ENCODE measurements at places on chromosomes 7 and 10.

GRCh38 chr10:20958225-20958624, 61.1 kb upstream of the NEBL start:
- no peak for DNase-seq

DNA sequence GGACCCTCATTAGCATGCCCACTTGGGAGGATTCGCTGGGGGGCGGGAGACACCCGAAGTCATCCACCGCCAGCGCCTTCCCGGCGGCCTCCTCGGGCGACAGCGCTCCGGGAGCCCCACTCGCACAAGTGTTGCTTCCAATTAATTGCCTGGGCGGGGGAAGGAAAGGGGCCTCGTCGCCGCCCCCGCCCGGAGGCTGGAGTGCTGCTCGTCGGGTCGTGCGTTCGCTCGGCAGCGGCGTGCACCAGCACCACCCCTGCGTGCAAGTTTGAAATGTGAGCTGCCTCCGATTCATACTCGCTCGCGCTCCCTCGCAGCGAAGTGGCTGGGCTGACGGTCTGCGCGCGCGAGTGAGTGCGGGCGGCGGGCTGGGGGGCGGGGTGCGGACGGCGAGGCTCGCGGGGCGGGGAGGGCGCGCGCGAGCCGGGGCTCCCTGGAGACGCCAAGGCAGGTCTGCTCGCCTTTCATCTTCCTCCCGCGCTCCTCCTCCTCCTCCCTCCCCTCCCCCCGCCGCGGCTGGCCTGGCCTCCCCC, 104.6 kb upstream of the PPIF start:
- peak; percentile 87 for DNase-seq

DNA sequence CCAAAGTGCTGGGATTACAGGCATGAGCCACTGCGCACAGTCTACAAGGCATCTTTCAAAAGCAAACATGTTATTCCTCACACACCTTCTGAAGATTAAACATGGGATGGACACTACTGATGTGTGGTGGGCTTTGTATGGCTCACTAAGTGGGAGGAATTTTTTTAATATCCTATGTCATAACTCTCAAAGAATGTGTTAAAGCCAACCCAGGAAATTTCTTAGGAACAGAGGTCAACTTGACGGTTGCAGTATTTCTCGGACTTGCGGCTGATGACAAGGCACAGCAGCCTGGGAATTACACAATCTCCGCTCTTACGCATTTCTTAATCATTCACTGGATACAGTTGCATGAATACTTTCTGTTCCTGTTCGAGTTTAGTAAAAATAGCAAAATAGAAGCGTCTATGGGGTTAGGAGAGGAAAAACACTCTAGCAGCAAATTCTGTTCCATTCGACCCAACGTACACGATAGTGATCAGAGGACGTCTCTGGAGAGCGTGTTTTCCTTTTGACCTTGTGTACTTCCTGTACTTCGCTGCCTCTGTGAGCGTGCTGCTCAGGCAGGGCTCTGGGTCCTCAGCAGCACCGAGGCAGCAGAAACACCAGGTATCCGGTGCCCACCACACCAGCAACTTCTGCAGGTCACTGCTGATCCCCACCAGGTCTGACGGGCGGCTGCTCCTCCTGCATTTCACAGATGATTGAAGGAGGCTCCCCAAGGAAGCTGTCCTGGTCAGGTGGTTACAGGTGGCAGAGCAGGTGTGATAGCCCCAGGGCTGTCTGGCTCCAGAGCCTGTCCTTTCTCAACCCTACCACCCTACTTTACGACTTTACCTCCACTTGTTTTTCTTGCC, 26.4 kb upstream of the SRGN start:
- no peak for DNase-seq

DNA sequence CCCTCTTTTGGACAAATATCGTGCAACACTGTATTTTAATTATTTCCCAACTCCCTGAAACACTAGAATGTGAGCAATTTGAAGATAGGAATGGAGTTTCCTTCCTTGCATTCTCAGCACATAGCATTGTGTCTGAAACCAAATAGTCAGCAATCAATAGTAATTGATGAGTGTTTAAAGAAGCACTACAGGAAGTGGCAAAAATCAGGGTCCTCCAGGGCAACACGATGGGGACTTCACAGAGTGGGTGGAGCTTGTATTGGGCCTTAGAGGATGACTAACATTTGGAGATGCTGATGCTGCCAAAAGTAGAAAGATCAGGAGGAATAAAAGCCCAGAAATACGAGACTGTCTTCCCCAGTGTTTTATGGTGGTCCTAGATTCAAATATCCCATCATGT, 94.9 kb downstream of the NPSR1 start:
- DNase-seq: no peak

- DNase-seq: no peak
These were observed 31.1 kb downstream of the ZC3HAV1 start for GRCh38 chr7:139078399-139078798.

DNA sequence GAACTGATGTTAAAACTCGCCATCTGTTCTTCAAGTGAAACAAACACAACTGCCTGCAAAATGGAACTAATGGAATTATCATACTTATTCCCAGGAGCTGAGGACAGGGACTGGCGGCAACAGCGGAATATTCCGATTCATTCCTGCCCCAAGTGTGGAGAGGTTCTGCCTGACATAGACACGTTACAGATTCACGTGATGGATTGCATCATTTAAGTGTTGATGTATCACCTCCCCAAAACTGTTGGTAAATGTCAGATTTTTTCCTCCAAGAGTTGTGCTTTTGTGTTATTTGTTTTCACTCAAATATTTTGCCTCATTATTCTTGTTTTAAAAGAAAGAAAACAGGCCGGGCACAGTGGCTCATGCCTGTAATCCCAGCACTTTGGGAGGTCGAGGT, 24.7 kb upstream of the MCM10 start:
- DNase-seq: no peak

DNA sequence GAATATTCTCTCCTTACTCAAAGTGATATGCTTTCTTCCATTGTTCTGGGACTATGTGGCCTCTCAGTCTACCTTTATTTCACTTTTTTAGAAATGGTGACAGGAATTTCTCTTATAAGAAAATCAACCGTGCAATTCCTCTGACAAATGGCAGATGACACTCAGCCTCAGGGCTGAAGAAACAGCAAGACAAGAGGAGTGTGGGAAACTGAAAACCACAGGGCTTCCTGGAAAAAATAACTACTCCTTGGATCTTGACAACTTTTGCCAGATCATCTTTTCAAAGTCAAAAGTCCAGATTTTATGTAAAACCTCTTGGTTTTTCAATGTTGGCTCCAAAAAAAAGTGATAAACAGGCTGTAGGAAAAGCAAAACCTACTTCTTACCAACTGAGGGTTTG, 121.5 kb downstream of the TYW1B start:
- DNase-seq: no peak

- DNase-seq: no peak
These were observed 27.1 kb upstream of the AKAP9 start for GRCh38 chr7:91913612-91914011.

GRCh38 chr10:124474514-124475070, 13.0 kb downstream of the LHPP start:
- no peak for DNase-seq

GRCh38 chr10:116785282-116785681, 42.9 kb upstream of the HSPA12A start:
- no peak for DNase-seq

DNA sequence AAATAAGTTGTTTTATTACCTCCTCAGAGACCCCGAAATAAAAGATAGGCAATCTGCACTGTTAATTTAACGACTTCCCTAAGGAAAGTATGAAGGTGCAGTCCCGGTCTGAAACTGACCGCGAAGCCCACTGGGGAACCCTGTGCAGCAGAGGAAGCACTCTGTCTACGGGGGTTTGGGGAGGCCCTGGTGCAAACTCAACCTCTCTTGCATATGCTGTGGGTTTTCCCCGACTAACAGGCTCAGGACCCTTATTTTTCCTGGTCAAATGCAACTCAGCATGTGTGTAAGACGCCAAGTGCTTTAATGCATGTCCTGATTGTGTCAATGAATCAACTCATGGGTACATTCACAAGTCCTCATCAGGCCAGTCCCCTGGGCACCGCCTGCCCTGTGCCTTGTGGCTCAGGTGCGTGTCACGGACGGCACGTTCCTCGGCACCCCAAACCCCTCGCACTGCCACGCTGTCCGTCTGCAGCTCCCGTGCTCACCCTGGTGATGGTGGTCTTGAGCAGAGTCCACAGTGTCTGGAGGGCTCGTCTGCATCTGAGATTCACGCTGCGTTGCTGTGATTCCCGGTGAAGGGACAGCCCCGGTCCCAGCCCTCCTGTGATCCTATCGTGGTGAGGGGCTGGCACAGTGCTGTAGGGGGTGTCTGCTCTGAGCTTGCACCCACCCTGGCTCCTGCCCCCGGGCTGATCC, 33.8 kb downstream of the JAKMIP3 start:
- DNase-seq: no peak

GRCh38 chr7:111865430-111865829, 303.1 kb upstream of the IMMP2L start:
- no peak for DNase-seq

DNA sequence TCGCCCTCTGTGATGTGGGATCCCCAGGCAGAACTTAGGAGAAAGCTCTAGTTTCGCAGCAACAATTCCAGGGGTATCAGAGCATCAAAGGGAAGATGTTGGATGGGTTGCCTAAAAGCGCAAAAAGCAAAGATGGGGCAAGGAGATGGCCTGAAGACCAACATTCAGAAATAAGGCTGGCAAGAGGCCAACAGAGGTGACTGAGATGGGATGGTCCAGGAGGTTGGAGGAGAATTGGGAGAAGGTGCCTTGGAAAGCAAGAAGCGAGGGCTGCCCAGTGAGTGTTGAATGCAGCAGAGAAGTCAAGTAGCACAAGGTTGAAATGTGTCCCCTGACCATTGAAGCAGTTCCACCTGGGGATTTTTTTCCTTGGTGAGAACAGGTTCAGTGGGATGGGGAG, 38.4 kb upstream of the TMEM273 start:
- no peak for DNase-seq
